ENCODE measurements at places on chromosomes 7 and 10.

GRCh38 chr10:13686331-13686752, 99.6 kb downstream of the PRPF18 start:
- DNase-seq = no peak

DNA sequence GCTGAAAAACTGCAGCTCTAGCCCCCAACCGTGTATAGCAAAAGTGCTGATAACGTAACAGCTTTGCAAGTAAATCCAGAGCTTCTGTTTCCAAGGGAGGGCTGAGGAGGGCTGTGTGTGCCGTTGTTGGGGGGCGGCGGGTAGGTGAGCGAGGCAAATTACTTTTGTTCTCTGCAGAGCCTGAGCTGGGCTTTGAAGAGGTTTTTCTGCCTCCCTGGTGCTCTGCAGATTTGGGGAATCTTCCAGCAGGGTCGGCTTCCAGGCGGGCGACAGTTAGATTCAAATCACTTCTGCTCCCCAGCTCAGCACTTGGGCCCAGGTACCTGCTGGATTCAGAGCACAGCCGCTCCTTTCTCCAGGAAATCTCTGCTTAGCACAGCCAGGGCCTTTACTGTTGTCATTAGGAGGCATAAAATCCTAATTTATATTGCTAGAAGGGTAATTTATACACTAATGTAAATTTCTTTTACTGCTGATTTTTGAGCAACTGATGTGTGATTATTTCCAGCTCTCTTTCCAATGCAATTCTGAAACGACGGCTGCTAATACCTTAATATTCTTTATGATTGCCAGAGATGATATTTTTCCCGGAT, 442.4 kb downstream of the TYW1 start:
- no peak for DNase-seq

GRCh38 chr10:16746856-16747255, 70.4 kb downstream of the RSU1 start:
- no peak for DNase-seq

- peak; percentile 80 for DNase-seq
Observed at GRCh38 chr7:131249003-131249402, 78.7 kb upstream of the MKLN1 start.

DNA sequence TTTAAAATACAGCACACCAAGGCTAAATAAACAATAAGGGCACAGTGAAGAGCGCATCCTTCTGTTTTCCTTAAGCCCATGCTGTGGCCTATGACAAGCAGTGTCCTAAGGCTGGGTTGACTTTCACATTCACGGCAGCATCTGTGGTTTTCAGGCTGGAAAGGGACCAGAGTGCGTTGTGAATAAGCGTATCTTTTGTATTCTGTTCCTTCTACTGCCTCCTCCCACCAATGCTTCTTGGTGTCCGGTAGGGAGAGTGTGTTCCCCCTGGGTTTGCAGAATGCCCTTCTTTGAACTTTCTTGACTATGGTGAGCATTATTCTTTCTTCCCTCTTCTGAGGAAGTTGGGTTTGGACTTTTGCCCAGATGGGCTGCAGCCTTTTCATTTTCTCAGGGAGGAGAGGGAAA, 73.6 kb downstream of the ABCA13 start:
- DNase-seq = peak; percentile 93

DNA sequence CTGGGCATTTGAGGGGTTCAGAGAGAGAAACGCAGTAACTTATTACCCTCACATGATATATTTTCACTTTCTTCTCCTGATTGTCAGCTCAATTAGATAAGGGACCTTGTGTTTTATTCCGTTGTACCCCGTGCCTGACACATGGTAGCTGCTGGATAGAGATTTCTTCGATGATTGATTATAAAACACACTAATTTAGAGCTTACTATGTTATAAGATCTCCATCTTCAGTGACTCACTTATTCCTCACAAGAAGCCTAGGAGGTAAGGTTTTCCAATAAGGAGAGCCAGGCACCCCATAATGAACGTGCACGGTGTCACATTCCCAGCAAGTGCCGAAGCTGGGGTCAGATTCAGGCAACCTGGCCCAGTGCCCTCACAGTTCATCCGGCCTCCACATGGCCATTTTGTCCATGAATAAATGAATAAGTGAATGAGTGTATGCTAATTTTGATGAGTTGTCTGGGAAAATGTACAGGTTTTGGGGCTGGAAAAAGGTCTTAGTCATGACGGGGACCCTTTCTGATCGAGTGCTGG, 138.1 kb upstream of the CDCA7L start:
- no peak for DNase-seq

DNA sequence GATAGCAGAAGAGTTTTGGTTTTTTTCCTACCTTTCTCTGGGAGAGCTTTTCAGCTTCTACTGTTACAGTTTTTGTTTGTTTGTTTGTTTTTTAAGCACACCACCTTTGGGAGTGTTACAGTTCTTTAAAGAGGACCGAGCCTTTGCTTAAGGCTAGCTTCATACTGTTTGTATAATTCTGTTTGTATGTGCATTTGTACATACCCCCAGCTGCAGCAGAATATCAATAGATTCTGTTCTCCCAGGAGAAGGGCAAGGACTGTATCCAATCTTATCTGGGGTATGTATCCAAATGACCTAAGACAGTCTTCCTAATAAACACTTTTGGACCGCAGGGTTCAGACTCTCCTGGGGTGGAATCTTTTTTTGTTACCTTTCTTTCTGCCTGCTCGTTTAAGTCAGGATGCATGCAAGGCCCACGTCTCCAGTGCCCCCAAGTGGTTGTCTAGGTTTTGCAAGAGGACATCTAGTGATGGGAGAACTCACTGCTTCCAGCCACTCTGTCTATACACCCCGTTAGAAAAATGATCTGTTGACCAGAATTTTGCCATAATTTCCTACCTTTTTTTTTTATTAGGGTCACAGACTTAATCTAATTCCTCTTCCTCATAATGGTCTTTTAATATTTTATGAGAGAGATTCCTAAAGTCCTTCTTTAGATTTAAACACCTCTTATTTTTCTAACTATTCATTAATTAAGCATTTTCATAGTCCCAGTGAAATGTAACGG, 23.9 kb downstream of the NRF1 start:
- DNase-seq = no peak

DNA sequence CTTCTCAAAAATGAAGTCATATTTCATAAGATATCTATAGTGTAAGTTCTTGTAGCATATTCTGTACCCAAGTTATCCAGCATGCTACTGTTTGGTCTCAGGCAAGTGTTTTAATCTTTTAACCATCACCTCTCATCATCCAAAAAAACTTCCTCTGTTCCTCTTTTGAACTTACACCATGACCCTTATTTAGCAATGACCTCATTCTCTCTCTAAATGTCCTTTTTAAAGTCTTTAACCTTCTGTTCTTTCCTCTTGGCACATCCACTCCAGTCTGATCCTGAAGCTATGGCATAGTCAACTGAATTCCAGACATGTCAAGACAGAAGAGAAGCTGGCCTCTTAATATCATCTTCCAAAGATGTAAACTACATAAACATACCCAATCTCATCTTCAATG, 26.2 kb downstream of the PPP3CB start:
- no peak for DNase-seq

- no peak for DNase-seq
Observed at GRCh38 chr7:49432254-49432653, 341.2 kb upstream of the VWC2 start.

GRCh38 chr7:151893405-151893923, 16.5 kb upstream of the PRKAG2 start:
- no peak for DNase-seq

GRCh38 chr10:78973901-78974616, 94.7 kb upstream of the ZMIZ1 start:
- peak; percentile 36 for DNase-seq

GRCh38 chr7:46544396-46545008, 623.4 kb upstream of the IGFBP3 start:
- DNase-seq = peak; percentile 40

GRCh38 chr7:76343294-76343930, 15.4 kb downstream of the YWHAG start:
- no peak for DNase-seq

GRCh38 chr10:110420401-110421193, 77.1 kb upstream of the DUSP5 start:
- DNase-seq = no peak

All from smooth muscle cell of the brain vasculature (primary cell).